ENCODE measurements at places on chromosomes 6 and 20.

DNA sequence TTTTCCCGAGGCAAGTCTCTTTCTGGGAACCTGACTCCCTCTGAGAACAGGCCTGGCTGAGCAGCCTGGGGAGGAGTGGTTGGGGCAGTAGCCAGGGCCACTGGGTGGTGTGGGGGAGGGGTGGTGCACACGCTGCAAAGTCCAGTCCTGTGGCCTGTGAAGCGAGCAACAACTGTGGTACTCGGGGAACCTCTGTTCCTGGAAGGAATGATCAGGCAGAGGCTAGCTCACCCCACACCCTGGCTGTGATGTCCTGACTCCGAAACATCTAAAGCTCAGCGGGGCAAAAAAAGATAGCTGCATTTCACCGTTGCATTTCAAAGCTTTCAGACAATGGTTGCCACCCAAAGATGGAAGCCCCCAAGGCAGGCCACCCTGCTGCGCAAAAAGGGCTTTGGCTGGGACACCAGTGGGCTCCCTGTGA lies 25.5 kb downstream of the PCK1 start:
- DNase-seq: no peak

DNA sequence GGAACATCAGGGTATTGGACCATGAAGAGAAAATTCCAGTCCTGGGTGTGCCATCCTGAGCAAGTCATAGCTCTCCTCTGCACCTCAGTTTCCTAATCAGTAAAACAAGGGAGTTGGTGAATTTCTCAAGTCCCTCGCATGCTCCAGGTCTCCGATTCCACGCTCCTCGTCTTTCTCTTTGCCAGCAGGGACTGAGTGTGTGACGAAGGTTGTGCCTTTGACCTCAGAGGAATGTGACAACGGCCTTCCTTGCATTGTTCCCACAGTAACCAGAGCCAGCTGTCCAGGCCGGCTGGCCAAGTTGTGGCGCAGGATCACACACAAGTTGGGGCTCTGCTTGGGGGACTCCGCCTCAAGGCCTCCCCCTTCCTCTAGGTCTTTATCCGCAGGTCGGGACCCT lies 217.3 kb downstream of the ATXN1 start:
- DNase-seq: no peak

- no peak for DNase-seq
These were observed 136.4 kb upstream of the PTPN1 start for GRCh38 chr20:50373674-50374286.

GRCh38 chr6:32607263-32607987 lies 17.8 kb upstream of the HLA-DRB1 start:
- DNase-seq: no peak

DNA sequence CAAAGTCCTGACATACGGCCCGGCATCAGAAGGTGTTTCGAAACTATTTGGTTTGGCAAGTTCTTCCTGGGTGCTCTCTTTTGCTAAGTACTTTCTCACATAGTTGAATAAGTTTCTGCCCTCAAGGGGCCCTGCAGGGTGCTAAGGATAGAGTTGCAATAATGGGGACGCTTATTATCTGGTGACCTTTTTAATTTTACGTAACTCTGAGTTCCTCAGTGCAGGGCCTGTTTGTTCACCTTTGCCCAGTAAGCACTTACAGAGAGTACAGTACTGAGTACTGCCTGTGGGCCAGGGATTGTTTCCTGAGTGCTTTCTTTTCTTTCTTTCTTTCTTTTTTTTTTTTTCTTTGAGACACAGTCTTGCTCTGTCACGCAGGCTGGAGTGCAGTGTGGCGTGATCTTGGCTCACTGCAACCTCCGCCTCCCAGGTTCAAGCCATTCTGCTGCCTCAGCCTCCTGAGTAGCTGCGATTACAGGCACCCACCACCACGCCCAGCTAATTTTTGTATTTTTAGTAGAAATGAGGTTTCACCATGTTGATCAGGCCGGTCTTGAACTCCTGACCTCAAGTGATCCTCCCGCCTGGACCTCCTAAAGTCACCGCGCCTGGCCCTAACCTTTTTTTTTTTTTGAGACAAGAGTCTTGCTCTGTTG lies 4.5 kb upstream of the PXMP4 start:
- DNase-seq: no peak

GRCh38 chr20:61163031-61163430 lies 89.0 kb upstream of the CDH4 start:
- no peak for DNase-seq

DNA sequence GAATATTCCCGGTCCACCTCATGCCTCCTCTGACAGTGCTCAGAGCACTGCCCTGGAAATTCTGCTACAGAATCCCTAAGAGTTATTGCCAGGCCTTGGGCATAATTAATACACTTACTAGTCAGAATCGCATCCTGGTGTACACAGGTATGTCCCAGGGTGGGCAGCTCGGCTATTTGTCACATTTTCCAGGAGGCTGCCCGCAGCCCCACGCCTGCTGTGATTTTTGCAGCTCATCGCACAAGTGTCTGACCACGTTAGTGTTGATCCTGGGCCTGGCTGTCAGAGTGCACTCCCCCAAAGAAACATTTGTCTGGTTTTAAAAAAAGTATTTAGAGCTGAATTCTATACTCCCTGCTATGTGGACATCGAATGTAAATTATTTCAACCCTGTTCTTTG lies 105.4 kb downstream of the CD83 start:
- DNase-seq: no peak

DNA sequence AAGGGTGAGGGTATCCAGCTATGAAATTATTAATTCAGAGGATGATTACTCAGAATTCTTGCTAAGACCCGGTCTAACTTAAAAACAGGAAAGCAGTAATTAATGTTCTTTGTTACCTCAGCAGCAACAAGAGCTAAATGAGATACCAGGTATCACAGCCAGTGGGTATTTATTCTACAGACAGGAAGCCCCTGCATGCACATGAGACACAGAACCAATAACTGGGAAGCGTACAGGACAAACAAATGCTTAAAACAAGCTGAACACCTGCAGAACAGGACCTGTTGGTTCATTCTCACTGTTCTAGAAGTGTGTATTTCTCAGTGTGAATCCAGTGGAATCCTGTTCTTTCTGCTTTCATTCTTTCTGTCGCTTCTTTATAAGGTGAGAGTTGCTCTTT lies 30.9 kb downstream of the SCML4 start:
- DNase-seq: no peak

DNA sequence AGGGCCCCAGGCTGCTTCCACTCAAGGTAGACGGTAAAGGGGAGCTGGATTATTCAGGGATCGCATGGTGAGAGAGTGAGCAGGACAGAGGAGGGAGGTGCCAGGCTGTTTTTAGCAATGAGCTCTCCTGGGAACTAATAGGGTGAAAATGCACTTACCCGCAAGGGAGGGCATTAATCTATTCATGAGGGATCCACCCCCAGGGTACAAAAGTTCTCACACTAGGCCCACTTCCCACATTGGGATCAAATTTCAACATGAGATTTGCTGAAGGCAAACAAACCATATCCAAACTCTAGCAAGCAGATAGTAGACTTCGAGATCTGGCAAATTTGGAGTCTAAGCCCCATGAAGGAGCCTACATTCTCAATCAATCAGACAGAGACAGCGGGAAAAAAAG lies 408.6 kb downstream of the RNF144B start:
- DNase-seq: no peak

DNA sequence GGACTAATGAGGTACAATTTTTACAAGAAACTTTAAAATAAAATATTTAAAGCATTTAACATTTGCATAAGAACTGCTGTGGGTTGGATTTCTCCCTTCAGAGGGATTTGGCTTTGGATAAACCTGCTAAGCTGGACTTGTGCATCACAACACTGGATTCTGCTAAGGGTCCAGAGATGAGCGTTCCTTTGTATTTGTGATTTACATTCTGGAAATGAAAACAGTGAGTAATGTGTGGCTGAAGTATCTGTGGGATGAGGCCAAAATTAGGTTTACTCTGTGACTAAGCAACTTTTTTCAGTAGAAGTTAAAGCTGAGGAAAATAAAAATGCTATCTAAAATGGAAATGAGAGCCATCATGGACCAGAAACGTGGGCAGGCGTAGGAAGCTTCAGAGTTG lies 494.3 kb downstream of the EPM2A start:
- DNase-seq: no peak

DNA sequence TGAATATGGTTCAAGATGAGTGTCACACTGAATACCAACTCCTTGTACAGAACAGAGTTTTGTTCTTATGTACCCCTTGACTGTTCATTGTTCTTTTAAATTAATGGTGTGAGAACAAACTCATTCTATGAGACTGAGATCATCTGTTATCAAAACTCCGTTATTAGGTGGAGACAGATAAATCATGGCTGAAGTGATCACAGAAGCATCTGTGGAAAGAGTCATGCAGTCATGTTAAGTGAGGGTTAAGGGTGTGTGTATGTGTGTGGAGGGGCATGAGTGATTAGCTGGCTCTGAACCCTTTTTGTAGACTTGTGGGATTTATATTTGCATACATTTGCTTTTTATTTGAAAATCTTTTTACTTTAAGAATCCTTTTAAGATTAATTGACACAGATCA lies 24.7 kb downstream of the ADGRG6 start:
- DNase-seq: no peak

- DNase-seq: no peak
These were observed 171.1 kb upstream of the RGS17 start for GRCh38 chr6:153302133-153302532.

DNA sequence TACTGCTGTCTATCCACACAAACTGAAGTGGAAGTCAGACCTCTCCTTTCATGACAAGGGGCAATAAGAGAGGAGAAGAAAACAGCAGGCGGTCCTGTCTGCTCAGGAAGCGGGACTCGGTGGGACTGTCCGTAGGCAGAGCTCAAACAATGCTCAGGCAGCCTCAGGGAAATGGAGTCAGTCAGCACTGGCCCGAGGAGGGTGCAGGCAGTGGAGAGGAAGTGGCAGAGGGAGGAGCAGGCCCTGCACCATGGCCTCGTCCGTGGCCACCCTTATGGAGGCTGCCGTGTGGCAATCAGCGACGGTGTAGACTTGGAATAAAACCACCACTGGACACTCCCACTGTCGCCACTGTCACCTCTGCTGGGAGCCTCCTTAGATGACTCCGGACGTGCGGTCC lies 19.6 kb downstream of the FOXC1 start:
- DNase-seq: no peak

- no peak for DNase-seq
These were observed 39.2 kb upstream of the CENPW start for GRCh38 chr6:126300735-126301134.

GRCh38 chr20:5834436-5835005 lies 84.3 kb downstream of the SHLD1 start:
- DNase-seq: no peak
